ENCODE measurements at places on chromosomes 3 and 15.

GRCh38 chr3:89440386-89440785, 333.0 kb downstream of the EPHA3 start:
- no peak for DNase-seq

- DNase-seq: no peak
Measured at GRCh38 chr3:33313331-33313730, 36.1 kb downstream of the FBXL2 start.

- DNase-seq: no peak
Measured at GRCh38 chr15:47505712-47506328, 211.5 kb upstream of the SEMA6D start.

DNA sequence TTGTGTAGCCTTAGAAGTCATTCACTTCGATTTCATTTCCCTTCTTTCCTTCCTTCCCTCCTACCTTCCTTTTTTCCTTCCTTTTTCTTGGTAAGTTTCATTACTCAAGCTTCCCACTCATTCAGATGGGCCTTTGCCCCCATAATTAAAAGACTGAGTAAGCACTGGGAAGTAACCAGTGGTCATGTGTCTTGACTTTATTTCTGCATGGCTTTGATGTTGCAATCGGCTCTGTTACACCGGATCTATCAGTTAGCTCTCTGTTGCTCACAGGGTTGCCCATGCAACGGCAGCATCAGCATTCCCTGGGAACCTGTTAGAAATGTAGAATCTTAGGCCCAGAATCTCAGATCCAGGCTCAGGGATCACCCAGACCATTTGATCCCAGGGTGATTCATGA, 25.6 kb upstream of the LARS2 start:
- no peak for DNase-seq

- no peak for DNase-seq
Measured at GRCh38 chr3:123750209-123750608, 133.9 kb downstream of the MYLK start.

DNA sequence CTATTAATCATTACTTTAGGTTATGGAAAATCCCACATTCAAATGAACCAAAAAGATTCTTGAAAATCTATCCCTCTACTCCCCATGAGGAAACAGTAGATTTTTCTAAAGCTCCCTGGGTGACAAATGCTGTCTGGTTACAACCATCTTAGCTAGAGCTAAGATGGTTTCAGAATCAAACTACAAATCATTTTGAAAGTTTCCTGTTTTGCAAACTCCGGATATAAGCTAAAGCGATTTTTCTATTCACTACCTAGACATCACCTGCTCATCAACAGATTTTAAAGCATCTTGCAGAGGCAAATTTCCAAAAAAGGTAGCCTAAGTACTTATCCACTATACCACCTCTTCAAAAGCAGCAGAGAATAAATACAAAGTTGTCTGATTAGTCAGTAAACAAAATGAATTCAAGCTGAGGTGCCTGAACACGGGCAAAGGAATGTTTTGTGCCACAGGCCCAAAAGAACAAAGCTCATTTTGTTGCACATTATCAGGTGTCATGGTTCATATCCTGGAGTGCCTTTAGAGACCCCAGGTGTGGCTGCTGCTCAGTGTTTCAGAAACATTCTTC, 204.9 kb downstream of the TNIK start:
- DNase-seq: no peak

DNA sequence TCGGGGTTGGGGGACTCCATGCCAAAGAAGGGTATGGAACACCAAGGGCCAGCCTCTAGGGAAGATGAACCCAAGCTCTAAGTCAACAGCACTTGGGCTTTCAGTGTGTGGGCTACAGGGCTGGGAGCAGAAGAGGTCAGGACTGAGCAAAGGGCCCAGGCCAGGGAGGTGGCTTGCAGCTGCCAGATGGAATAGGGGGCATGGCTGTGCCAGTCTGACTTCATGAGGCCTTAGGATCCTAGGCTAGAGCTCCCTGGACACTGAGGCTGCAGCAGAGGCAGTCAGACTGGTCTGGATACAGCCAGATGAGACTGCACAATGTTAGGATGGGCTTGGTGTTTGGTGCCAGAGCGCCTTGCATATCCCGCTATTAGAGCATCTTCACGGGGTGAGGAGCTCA, 3.8 kb downstream of the RASGRF1 start:
- DNase-seq: no peak

- DNase-seq: peak; percentile 62
Measured at GRCh38 chr3:119329551-119329950, 35.4 kb downstream of the ARHGAP31 start.

- DNase-seq: peak; percentile 93
Measured at GRCh38 chr15:40069178-40070165, 30.5 kb upstream of the SRP14 start.

- DNase-seq: no peak
Measured at GRCh38 chr15:71465131-71465955, 345.0 kb upstream of the NR2E3 start.

DNA sequence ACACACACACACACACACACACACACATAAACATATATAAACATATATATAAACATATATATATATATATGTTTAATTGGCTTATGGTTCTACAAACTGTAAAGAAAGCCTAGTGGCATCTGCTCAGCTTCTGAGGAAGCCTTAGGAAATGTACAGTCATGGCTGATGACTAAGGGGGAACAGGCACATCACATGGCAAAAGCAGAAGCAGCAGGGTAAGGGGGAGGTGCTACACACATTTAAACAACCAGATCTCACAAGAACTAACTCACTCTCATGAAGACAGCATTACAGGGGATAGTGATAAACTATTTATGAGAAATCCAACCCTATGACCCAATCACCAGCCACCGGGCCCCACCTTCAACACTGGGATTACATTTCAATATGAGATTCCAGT, 922.9 kb downstream of the SI start:
- no peak for DNase-seq

- DNase-seq: no peak
Measured at GRCh38 chr3:149650828-149651227, 7.0 kb downstream of the WWTR1 start.

DNA sequence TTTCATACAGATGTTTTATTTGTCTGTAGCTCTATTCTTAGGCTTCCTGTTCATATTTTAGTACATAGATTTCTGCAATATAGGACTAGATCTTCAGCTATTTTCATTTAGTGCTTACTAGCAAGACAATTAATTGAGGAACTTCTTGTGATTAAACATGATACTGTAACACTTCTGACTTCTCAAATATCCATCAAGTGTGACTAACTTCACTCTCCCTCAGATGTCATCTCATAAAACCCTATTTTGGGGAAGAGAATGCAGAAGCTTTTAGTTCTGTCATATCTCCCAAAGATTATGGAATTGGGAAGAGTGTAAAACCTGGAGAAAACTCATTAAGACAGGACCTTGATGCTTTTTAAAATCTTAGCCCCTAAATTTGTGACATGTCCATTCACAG, 28.6 kb upstream of the GOLIM4 start:
- DNase-seq: no peak

DNA sequence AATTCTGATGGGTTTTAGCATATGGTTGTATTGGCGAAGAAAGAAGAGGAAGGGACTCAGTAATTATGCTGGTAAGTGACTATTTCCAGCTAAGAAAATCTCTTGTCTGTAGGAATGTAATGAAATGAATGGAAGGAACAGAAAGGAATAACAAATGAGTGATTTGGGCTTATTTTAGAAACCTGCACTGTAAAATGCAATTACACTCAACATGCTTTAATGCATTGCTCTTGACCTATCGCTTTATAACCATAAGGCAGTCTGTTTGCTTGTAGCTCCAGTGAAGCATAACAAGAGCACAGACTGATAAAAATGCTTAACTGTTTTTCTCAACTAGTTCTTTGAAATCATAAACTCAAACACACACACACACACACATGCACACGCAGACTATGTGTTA, 549.0 kb downstream of the ROBO2 start:
- DNase-seq: no peak

- no peak for DNase-seq
Measured at GRCh38 chr3:131114256-131114655, 87.6 kb downstream of the NEK11 start.

GRCh38 chr3:26653811-26654425, 31.3 kb downstream of the LRRC3B start:
- DNase-seq: no peak

DNA sequence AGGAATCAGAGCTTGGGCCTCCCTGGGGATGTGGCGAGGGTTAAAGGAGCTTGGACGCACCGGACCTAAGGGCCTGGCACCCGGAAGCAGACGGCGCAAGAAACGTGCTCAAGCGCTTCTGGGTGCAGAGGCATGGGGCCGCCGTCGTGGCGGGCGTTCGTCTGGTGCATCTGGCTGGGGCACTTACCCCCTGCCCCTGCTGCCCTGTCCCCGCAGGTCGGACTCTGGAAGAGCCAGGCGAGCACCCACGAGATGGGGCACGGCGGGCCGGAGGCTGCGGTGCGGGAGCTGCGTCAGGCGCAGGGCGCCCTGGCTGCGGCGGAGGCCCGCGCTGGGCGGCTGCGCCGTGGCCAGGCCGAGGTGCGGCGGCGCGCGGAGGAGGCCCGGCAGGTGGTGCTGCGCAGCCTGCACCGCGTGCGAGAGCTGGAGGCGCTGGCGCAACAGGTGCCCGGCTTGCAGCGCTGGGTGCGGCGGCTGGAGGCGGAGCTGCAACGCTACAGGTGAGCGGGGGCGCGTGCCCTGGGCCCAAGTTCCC, 2.5 kb downstream of the EFCC1 start:
- no peak for DNase-seq

DNA sequence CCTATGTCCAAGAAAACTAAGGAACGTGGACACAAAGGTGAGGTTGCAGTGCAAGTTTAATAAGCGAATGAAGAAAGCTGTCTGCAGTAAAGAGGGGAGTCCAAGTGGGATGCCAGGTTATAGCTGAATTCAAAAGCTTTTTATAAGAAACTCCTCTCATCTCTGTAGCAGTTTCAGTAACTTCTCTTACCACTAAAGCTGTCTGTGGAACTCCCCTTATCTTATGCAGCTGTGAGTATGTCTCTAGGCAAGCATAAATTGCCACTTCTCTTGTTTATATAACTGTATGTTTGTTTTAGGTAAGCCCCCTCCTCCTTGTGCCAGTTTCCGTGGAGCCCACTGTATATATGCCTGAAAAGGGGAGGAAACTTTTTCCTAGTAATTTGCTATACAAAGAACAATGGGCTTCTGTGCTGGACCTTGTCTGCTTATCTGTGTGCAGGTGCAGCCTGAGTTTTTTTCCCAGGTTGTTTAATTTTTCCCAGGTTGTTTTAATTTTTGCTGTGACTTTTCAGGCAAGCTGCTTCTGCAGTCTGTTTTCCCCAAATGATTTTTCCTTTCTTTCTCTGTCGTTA, 875.1 kb upstream of the EPHA6 start:
- DNase-seq: no peak

DNA sequence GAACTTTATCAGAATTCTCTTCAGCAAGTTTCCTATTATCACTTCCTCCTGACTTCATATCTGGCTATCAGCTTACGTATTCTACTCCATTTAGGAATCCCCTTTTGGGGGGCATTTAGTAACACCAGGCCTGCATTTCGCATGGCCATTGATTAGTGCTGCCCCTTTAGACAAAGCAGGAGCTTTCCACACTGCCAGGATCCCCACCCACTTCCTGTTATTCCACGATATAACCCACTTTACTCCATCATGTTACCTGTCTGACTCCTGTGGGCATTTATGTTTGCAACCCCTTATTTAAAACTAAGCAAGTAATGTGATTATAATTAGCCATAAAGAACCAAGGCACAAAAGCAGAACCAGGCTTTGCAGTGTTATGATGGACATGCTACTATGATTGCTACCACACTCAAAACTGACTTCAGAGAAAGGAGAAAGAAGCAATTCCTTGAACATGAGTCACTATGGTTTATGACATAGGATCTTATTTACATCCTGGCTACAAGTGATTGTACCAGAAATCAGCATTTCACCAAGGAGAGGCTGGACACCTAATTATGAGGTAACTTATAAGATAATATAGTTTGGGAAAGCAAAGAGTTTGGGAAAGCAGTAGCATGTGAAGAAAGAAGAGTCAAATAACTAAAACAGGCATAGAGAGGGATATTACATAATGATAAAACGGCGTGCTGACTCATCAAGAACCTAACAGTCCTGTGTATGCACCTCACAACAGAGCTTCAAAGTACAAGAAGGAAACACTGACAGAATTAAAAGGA, 96.3 kb downstream of the IGSF11 start:
- no peak for DNase-seq

- DNase-seq: no peak
Measured at GRCh38 chr15:62105266-62105665, 38.5 kb downstream of the C2CD4A start.

GRCh38 chr3:124088801-124089200, 96.9 kb upstream of the ROPN1 start:
- DNase-seq: no peak

- no peak for DNase-seq
Measured at GRCh38 chr15:97978401-97979139, 18.1 kb downstream of the ARRDC4 start.

GRCh38 chr15:80846031-80846815, 67.1 kb downstream of the CEMIP start:
- DNase-seq: no peak

- no peak for DNase-seq
Measured at GRCh38 chr15:101450403-101451265, 38.9 kb downstream of the PCSK6 start.

DNA sequence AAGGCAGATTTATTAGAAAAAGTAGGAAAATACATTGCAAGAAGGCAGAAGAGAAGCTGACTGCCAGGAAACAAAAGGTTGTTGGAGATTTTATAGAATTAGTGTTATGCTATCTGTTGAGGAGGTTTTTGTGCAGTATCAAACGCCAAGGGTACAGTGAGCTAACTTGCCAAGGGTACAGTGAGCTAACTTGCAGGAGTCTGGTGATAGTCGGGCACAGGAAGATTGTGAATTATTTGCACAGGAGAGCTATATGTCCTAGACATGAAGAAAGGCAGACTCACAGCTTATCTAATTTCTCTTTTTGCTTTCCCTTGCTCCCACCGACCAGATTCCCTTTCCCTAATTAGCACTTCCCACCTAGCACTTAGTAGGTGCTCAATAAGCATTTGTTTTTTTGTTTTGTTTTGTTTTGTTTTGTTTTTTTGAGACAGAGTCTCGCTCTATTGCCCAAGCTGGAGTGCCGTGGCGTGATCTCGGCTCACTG, 2.7 kb upstream of the CSK start:
- DNase-seq: no peak

DNA sequence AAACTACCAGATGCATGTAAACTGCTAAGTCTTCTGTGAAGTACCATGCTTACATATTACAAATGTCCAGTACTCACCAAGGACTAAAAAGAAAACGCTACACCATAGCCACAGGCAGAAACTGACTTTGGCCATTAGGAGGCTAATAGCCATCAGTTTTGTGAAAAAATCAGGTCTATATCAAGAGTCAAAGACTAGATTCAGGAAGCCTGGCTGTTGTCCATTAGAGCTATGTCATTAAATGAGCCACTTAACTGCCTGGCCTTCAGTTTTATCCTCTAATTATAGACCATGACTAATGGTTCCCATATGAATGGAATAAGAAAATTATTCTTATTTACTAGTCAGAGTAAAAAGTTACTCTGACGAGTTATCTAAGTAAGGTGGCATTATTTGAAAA, 144.1 kb downstream of the VPS13C start:
- no peak for DNase-seq

Measured in hippocampal formation (tissue), 2 donors.